Activated naive CD8-positive, alpha-beta T cell treated with anti-CD3 and anti-CD28 coated beads, Interleukin-2, amount 10 ng/mL, durations not matched to agents 7 days and 5 days (primary cell): ENCODE measurements at places on chromosomes 4 and X. TPM values are rescaled to one million over a fixed set of nuclear protein-coding genes. Genes with fewer than 3 reads are reported as not detected.

DNA sequence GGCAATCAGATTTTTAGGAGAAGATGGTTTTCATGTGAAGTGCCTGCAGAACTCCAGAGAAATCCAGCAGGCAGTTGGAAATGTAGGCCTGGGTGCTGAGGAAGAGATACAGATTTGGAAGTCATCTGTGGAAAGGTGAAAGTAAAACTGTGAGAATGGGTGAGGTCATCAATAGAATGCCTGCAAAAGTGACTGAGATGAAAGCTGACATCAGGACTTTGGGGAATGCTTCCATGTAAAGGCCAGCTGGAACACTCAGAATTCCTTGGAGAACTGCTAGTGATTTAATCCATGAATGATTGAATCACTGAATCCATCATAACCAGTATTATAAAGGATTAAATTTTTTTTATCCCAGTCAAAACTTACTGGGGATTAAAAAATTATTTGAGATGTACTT lies 124.5 kb upstream of the GIMD1 start:
- DNase-seq: no peak

The FGFR3 gene
- not detected for total RNA-seq

The HADH gene
- total RNA-seq: 45.3 TPM

The CABS1 gene
- total RNA-seq: not detected

DNA sequence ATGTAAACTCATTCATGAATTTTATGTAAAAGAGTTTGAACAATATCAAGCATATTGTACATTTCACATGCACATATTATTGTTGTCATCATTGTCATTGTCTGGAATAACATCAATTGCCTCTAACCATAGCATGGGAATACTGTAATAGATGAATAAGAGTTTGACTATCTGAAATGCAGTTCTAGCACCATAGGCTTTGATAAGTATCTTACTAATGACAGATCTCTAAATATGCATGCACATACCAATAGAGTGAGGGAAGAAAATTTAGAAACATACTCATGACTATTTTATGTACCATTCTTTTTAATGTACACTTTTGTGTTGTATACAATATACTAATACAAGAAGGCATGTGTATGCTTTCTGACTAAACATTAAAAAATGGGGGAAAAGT lies 161.6 kb upstream of the SPRY1 start:
- DNase-seq: no peak

GRCh38 chr4:183932576-183932975 lies 27.5 kb downstream of the STOX2 start:
- DNase-seq: no peak

DNA sequence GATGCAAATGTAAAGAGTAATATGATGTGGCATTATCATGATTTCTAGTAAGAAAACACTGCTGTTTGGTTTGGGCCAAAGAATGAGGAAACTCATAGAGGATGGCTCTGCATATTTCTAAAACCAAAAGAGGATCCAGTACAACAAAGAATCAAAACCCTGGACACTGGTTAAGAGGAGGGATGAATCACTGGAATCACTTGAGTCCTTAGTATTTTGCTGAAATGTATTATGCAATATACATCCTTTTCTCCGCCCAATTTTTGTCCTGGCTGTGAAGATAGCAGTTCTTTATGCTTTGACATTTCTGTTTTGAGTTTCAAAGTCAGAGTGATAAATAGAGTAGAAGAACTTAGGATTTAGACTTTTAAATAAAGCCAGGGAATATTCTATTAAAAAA lies 345.9 kb downstream of the PACRGL start:
- no peak for DNase-seq

DNA sequence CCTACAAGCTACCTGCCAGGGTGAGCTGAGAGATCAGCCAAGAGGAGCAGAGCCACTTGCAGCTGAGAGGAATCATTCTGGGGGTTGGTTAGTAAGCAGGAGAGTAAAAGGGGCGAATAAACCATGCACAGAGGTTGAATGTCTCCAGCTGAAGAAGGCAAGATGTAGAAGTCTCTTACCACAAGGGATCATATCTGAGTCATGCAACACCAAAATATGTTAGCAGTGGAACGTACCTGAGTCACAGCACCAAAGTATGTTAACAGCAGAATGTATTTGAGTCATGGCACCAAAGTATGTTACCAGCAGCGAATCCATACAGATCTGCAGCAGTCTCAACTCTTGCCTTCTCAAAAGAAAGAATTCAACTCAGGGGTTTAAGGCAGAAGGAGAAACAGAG lies 29.9 kb downstream of the C4orf51 start:
- no peak for DNase-seq

DNA sequence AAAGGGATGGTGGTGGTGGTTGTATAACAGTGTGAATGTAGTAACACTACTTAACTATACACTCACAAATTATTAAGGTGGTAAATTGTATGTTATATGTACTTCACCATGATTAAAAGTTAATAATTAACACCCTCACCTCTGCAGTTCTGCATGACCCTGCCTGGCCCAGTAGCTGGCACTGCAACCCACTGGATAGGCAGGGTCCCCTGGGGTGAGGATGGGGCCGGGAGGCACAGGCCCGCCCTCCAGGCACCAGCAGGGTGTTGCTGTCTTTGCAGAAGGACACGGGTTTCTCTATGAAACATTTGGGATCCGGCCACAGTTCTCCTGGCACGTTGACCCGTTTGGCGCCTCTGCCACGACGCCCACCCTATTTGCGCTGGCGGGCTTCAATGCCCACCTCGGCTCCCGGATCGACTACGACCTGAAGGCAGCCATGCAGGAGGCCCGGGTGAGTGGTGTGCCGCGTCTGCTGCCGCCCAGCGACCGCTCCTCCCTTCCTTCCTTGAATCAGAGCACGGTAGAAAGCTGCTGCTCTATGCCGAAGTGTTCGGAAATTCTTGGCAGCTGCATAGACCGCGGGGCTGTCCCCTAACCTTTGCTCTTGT lies 11.8 kb downstream of the MAN2B2 start:
- DNase-seq: no peak
